Kidney epithelial cell (primary cell): ENCODE measurements at places on chromosomes 11 and 22. TPM values are rescaled to one million over a fixed set of nuclear protein-coding genes. Genes with fewer than 3 reads are reported as not detected.

ARHGEF17 gene
- 25.5 and 31.1 TPM in 2 replicates for total RNA-seq

LMO1 gene
- 0.50 and 0.75 TPM in 2 replicates for total RNA-seq

TSPAN32 gene
- total RNA-seq: 0.46 TPM in 1 of 2 replicates, not detected in the other

MS4A14 gene
- total RNA-seq: not detected in 2 replicates

GRCh38 chr11:94058630-94059029 is 37.5 kb downstream of the HEPHL1 start:
- DNase-seq: no peak
